ENCODE measurements at places on chromosomes 1 and 21. TPM values are rescaled to one million over a fixed set of nuclear protein-coding genes. Genes with fewer than 3 reads are reported as not detected.

MSTO1 gene
- total RNA-seq = 29.9 TPM

ATP8B2 gene
- total RNA-seq = 32.9 TPM

DNA sequence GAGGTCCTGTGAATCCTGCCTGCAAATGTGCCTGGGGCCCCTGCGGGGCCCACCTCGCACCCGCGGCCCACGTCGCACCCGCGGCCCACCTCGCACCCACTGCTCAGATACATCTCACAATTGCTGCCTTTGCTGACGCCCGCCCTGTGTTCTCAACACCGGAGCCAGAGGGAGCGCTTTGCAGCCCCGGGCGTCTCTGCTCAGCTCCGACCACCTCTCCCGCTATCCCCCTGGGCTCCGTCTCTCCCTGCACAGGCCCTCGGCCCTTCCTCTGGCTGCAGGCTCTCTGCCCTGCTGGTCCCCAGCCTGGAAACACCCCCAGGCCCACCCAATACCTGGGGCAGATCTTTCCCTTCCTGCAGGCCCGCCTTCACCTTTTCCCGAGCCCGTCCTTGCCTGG lies 44.8 kb downstream of the TP73 start:
- DNase-seq = no peak

GRCh38 chr1:64545118-64545843 lies 75.4 kb downstream of the CACHD1 start:
- no peak for DNase-seq

- no peak for DNase-seq
Measured at GRCh38 chr1:19879661-19880060, 2.5 kb upstream of the OTUD3 start.

- no peak for DNase-seq
Measured at GRCh38 chr21:39094087-39094780, 89.0 kb downstream of the PSMG1 start.

- no peak for DNase-seq
Measured at GRCh38 chr1:200538179-200538578, 82.4 kb downstream of the KIF14 start.

DNA sequence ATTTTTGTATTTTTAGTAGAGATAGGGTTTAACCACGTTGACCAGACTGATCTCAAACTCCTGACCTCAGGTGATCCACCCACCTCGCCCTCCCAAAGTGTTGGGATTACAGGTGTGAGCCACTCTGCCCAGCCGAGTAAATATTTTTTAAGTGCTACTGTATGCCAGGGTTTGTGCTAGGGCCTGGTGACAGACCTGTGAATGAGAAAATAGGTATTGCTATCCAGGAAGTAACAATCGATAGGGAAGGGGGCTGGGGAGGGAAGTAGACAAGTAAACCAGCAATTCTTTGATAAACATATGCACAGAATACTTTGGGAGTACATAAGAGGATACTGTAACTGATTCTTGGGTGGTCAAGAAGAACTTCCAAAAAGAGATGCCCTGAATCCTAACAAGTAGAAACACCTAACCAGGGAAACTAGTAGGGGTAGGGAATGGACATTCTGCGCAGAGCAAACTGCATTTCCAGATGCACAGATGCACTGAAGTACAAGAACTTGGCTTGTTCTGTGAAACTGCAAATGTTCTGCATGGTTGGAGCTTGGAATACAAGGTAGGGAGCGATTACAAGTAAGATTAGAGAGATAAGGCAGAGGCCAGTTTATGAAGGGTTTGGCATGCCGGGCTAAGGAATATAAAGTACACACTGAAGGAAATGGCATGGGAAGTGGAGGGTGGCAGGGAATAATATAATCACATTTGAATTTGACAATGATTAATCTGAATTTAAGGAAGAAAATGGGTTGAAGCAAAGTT lies 19.0 kb upstream of the DOCK7 start:
- DNase-seq = no peak

- DNase-seq = peak; percentile 38
Measured at GRCh38 chr1:203475012-203475981, at the start of gene PRELP. Gene PRELP, plus strand, starts transcription at chr1:203475806. Its CDS starts 7,379 bp downstream, at chr1:203483185.

DNA sequence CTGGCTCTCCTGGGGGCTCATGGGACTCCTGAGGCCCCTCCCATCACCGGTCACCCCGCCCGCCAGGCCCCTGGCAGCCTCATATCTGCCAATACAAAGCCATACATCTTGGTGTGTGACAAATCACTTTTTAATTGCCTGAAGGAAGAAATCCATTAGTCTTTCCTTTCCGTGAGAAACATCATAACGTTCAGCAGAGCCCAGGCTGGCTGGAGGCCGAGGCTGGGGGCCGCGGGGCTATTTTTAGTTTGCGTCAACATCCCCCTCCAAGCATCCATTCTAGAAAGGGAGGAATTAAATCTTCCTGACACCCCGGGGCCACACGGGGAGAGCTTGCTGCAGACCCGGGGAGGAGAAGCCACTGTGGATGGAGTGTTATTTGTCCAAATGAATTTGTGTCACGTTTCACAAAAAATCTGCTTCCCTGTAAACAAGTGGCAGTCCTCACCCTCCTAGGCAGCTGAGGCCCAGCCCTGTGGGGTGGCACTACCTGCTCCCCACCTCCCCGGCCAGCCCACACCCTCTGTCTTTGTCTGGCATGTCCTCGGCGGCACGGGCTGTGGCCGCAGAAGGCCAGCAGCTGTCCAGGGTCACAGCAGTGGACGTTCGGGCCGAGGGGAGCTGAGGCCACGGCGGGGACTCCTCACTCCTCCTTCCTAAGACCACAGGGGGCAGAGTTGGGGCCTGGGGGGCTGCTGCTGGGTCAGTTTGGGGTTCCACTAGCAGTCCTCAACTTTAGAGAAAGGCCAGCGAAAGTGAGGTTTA lies 236.9 kb upstream of the VAMP3 start:
- DNase-seq = no peak

GRCh38 chr1:201545851-201546492 lies 7.0 kb downstream of the NAV1 start:
- DNase-seq = no peak
